ENCODE measurements at places on chromosomes 2 and 18. TPM values are rescaled to one million over a fixed set of nuclear protein-coding genes. Genes with fewer than 3 reads are reported as not detected.

- no peak for DNase-seq
Observed at GRCh38 chr2:75562513-75562864, 1.8 kb upstream of the EVA1A start.

DNA sequence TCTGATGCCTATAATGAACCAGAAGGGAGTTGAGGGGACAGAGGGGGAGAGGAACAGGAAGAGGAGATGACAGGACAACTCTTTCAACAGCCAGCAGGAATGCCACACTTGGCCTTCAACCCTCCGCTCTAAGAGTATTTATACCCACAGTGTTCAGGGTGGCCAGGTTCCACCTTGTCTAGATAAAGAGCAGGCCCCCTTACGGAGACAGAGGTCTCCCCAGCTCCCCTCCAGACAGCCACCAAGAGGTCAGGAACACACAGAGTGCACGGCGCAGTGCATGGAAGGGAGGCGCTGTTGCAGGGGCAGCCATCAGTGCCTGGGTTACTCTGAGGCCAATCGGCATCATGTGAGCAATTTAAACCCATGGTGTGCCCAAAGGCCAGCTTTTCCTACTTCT is 176.9 kb downstream of the SMAD7 start:
- DNase-seq = no peak

GRCh38 chr2:15378148-15378908 is 182.8 kb downstream of the NBAS start:
- no peak for DNase-seq

- DNase-seq = no peak
Observed at GRCh38 chr2:94986392-94986963, 39.0 kb upstream of the MAL start.

GRCh38 chr2:181440344-181440743 is 16.8 kb upstream of the ITGA4 start:
- DNase-seq = no peak

DNA sequence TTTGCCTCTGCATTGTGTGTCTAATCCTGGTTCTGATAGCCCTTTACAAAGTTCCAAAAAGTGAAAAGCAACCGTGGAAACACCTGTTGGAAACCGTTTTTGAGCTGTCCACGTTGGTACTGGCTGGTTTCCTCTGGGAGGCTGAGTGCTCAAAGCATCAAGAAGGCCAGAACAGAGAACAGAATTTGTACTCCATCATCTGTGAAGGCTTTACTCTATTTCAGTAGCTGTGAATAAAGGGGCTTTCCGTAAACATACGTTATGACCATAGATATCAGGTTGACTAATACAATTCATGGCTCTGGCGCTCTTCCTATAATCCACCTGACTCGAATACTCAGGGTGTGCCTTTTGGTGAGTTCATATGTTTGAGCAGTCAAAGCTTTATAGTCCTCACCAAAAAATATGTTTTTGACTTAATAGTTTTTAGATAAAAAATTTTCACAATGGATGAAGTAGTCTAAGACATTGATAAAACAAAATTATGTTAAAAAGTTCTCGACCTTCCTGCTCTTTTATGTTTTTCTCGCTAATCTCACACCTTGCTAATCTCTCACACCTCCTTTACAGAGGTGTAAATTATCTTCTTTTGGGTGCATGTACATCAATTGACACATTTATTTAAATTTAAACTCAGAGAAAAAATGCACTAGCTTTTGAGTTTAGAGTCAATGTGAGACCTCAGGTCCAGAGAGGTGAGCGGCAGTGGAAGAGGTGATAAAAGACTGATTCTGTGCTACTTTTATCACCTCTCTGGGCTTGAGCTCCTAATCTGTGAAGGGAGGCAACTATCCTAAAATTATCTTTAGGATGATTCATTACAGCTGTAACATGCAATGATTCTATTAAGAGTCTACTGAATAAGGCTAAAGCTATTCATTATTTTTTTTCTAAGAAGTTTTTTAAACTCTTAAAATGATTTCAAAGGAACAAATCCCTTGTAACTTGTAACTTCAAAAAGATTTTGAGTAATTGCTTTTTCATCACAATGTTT is 65.3 kb downstream of the CXCR4 start:
- no peak for DNase-seq

- peak; percentile 94 for DNase-seq
Observed at GRCh38 chr2:120223034-120223912, at the start of gene TMEM185B. Gene TMEM185B (minus strand): TSS chr2:120223400. CDS start chr2:120222976, 424 bp downstream.

- DNase-seq = no peak
Observed at GRCh38 chr2:183163821-183164649, 39.8 kb downstream of the NUP35 start.

DNA sequence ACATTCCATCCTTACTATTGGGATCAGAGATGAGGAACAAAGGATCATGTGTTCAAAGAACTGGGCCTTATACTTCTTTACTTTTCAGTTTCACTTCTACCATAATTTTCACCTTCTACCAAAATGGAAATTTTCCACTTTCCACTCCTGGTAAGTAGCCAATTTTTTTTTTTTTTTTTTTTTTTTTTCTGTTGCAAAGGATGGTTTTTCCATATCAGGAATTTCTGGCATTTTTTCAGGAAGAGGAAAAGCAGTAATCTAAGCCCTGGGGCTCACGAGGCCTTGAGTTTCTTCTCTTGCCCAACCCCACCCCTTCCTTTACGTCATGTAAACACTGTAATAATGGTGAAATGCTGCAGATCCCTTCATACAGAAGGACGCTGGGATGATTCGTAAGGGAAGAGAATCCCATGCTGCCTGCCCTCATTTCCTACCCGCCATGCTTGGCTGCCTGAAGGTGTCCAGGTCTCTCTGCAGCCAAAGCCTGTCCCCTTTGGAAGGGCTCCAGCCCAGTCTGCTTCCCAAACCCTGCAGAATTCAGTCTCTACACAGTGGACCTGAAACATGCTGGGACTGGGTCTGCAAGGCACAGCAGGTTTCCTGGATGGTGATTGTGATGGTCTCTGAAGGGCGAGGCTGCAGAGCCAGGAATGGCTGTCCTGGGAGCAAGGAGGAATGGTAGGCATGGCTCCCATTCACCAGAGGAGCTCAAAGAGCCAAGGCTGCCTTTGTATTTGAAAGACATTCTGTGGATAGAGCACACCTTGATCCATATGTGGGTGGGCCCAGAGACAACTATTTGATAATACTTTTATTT is 57.0 kb downstream of the EFR3B start:
- DNase-seq = no peak

DNA sequence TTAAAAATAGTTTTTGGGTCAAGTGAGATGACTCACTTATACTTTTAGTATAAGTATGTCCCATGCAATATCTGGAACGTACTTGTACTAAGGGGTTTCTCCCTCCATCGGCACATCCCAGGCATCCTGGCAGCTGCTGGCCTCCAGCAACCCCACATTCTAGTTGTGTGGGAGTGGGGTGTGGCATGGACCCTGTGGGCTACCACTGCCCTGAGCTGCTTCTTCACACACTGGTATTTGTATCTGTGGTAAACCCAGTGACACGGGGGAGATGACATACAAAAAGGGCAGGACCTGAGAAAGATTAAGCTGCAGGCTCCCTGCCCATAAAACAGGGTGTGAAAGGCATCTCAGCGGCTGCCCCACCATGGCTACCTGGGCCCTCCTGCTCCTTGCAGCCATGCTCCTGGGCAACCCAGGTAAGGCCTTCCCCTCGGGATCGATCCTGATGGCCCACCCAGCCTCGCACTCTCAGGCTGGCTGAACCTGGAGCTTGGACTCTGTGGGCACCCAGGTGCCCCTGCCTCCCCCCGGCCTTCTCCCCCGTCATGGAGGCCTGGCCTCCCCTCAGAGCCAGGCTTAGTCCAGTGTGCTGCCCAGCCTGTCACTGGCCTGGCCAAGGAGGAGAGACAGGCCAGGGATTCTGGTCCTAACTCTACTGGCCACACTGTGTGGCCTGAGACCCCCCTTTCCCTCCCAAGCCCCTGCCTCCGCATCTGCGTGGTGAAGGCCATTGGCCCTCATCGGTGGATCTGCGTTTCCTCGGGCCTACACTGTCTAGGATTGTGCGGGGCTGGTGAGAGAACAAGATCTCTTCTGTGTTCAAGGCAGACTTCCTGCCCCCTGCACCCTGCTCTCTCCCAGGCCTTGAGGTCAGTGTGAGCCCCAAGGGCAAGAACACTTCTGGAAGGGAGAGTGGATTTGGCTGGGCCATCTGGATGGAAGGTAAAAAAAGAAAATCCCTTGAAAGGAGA is at the start of gene GNLY:
GNLY (plus strand) TSS at position 307 of the 974 bp plus-strand sequence; CDS start at position 368, 61 bp downstream.
- no peak for DNase-seq

DNA sequence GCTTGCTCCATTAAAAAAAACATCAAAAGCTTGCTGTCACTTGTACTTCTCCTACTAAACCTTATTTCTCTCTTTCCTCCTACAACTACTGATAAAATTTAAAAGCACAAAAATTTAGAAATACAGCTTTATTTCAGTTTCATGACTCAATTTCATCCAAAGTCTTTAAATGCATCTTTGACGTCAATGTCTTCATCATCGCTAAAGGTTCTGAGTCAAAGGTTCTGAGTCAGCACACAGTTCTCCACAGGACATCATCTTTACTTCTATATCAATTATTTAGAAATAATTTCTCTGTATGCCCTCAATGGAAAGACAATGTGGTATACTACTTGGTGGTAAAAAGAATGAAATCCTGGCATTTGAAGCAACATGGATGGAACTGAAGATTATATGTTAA is 163.9 kb upstream of the DNMT3A start:
- no peak for DNase-seq

- no peak for DNase-seq
Observed at GRCh38 chr2:23801396-23801795, 125.5 kb downstream of the ATAD2B start.

DNA sequence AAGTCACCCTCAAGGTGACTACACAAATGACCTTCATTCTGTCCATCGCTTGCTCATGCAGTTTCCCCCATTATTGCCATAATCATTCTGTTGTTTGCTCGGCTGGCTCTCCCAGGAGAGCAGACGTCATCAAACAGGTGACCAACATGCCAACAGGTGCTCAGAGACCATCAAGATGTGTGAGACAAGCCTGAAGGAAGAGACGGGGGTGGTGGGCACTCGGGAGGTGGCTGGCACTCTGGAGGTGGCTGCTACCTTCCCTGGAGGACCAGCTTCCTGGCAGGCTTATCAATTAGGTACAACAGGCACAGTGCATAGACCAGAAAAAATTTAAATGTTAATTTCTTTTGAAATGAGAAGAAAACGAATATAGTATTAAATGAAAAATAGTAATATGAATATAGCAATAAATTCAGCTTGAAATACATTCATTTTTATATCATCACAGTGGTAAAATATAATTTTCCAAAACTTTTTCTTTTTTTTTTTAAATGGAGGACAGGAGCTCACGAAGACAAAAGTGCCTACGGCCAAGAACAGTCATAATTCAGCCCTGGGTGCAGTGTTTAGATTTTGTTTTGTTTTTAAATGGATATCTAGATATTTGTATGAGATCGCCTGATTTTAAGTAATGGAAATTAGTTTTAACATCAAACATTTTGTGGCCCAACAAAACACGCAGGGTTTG is 16.9 kb upstream of the HAAO start:
- no peak for DNase-seq

DNA sequence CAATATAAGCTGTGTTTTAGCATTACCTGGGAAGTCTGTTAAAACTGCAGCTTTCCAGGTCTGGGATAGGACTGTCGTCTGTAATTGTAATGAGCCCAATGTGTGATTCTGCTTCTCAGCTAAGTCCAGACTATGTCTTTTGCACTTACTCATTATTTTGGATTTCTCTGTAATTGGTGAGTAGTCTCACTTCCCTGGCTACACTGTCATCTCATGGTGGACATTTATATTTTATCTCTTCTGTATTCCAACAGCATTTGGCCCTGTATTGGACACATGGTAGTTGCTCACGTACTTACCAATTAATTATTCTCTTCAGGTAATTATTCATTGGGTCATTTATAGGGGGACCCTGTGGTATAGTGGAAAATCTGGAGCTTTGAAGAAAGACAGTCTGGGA is 28.0 kb downstream of the LHCGR start:
- no peak for DNase-seq

DNA sequence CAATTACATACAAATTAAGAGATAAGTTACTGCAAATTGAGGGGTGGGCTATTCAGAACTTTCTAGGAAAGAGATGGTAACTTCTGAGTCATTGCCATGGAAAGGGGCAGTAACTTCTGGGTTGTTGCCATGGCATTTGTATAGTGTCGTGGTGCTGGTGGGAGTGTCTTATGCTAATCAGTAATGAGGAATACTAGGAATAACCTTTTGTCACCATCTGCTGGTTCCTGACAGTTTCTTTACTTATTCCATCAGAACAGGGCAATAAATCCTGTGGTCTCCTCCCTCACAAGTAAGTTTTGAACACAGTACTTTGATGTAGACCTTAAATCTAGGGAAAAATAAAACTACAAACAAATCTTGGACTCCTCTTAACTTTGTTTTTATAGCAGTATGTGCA is 435.4 kb downstream of the BCL11A start:
- DNase-seq = no peak

GRCh38 chr18:44149706-44150105 is 531.0 kb upstream of the SETBP1 start:
- no peak for DNase-seq

DNA sequence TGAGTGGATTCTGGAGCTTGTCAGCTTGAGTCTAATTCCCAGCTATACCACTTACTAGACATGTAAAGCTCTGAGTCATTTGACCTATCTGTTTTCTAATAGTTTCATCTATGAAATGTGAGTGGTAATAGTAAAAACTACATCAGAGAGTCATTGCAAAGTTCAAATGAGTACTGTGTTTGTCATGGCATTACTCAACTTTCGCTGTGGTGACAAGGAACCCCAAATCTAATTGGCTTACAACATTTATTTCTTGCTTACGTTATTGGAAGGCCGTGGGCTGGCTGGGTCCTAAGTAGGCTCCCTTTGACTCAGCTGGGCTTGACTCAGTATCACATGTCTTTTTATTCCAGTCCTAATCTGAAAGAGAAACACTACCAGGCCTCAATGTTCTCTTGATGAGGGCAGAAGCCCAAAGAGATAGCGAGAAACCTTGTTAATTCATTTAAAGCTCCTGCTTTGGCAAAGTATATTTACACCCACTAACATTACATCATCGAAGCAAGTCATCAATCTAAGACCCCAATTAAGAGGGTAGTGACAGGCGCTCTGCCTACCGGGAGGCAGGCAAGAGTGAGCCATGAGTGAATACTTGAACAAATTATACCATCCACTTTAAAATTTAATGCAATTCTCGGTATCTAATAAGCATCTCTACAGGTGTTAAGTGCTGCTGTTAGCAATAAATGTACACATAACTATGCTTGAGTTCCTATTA is 431.8 kb upstream of the SPHKAP start:
- DNase-seq = no peak

GRCh38 chr2:8693157-8693821 is 11.4 kb downstream of the ID2 start:
- no peak for DNase-seq

MOGAT1 gene
- 0.65 TPM for total RNA-seq

CCDC74B gene
- 0.38 TPM for total RNA-seq

ICA1L gene
- total RNA-seq = 5.1 TPM

RAX gene
- total RNA-seq = not detected

CELF4 gene
- total RNA-seq = 0.19 TPM

ADCYAP1 gene
- not detected for total RNA-seq

GPR45 gene
- total RNA-seq = not detected

KIAA2012 gene
- total RNA-seq = not detected

SP3 gene
- total RNA-seq = 35.3 TPM
